H9 (cell line): ENCODE measurements at places on chromosomes 1 and 21.
A peak's percentile ranks its signal among the peaks of the same experiment; 100 is the strongest.

GRCh38 chr1:26478988-26479387 is 6.7 kb downstream of the HMGN2 start:
- H3K4me3 ChIP-seq = no peak overlapping the region
- no peak for DNase-seq
- no peaks in the 10 kb centered on the region for H3K27me3 ChIP-seq
- H3K4me1 ChIP-seq = no peaks in the 10 kb centered on the region
- H3K36me3 ChIP-seq = peaks cover 32% of the 10 kb centered on the region; the same call in 2 of the 3 replicates

DNA sequence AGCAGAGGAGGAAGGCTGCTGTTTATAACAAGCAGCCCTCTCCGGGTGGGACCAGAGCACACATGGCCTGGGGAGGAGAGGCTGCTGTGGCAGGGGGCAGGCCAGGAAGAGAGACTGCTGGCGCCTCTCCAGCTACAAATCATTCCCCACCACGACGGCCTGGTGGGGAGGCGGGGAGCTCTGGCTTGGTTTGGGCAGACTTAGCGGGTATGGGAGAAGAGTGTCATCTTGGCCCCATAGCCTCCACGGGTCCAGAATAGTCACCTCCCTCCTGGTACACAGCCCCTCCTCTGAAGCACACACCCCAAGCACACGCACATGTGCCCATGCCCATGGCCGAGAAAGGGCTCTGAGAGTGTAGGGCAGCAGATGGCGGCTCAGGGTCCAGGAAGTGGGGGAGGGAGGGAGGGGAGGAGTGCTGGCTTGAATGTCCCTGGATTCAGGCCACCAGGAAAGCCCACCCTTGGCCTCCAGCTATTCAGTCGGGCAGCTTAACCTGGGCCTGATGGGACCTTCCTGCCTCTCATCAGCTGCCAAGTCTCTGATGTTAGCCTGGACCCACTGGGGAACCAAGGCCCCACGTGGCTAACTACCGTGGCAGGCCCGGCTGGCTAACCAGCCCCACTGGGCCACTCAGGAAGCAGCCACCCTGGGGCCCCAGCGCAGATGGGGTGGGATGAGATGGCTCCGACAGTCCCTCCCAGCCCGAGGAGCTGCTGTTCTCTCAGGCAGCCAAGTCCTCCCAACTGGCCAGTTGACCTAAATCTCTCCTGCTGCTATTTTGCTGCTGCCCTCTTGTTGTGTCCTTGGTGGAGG is 10.9 kb downstream of the LRP8 start:
- H3K27me3 ChIP-seq = no peaks in the 10 kb centered on the region
- H3K4me1 ChIP-seq = no peaks in the 10 kb centered on the region
- no peak for DNase-seq

DNA sequence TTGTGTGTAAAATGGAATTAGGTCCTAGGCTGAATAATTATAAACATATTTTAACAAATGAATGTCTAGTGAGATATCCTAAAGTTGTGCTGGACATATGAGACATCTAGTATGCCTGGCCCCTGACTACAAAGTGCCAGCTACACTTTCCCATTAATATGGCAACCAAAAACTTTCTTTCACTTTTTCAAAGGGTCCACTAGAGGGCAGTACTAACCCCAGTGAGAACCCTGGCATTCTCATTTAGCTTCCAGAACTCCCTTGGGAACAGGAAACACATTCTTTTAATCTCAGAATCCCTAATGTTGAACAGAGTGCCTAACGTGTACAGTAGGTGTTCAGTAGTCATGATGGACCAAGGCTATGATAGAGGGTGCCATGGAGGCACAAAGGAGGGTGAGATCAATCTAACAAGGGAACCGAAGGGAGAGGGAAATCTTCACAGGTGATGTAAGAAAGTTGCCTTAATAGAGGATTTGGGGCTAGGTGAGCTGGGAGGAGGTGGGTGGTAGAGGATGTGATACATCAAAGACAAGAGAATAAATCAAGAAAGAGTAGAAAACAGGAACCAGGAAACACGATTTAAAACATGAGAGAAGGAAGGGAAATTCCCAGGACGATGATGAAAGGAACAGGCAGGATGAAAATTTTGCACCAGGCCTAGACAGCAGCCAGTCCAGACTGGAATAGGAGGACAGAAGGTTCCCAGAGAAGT is 41.6 kb downstream of the NSL1 start:
- peak; percentile 40 for DNase-seq
- H3K27ac ChIP-seq = peak overlapping the region; percentile 13
- peaks cover 4% of the 10 kb centered on the region; the same call in 1 of the 2 replicates for H3K4me1 ChIP-seq
- peaks cover 6% of the 10 kb centered on the region for H3K36me3 ChIP-seq
- H3K4me3 ChIP-seq = no peak overlapping the region

DNA sequence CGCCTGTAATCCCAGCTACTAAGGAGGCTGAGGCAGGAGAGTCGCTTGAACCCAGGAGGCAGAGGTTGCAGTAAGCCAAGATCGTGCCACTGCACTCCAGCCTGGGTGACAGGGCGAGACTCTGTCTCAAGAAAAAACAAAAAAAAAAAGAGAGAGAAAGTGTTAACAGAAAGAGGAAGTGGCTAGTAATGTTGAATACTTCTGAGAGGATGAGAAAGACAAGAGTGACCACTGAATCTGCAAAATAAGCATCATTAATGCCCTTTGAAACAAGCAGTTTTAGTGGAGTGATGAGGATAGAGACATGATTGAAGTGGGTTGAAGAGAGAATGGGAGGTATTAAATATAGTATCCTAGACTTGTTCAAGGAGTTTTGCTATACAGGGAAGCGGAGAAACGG is 11.7 kb downstream of the MPZ start:
- no peaks in the 10 kb centered on the region for H3K36me3 ChIP-seq
- no peaks in the 10 kb centered on the region for H3K27me3 ChIP-seq
- DNase-seq = no peak
- no peak overlapping the region for H3K27ac ChIP-seq
- peaks cover 1% of the 10 kb centered on the region; the same call in 1 of the 2 replicates for H3K4me1 ChIP-seq
- no peak overlapping the region for H3K4me3 ChIP-seq

DNA sequence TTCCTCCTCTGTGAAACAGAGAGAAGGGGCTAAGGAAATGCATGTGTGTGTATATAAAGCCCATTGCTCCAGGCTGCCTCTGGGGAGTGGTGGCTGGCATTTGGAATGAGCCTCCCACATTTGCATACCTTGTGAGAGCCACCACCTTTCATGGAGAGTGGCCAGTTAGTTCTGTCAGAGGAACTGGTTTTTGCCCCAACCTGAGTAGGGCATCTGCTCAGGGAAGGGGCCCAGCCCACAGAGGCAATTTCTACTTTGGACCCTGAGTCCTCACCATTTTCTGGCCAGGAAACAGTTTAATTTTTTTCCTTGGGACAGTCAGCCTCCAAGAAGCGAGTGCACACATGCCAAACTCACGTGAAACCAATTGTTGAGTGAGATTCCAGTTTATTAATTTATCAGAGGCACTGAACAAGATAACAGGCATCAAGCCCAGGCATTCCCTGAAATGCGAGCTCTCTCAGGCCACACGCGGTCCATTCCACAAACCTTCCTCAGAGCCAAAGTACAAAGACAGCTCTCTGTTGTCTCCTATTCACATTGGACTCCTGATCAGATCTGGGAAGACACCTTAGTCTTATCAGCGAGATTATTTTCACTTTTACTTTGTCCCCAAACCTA is 1.0 kb upstream of the SLC6A9 start:
- peaks cover 9% of the 10 kb centered on the region; the same call in 1 of the 2 replicates for H3K4me1 ChIP-seq
- DNase-seq = peak; percentile 42
- no peaks in the 10 kb centered on the region for H3K27me3 ChIP-seq
- H3K27ac ChIP-seq = no peak overlapping the region

- H3K4me3 ChIP-seq = no peak overlapping the region
- H3K27ac ChIP-seq = no peak overlapping the region
- no peaks in the 10 kb centered on the region for H3K27me3 ChIP-seq
- no peaks in the 10 kb centered on the region for H3K36me3 ChIP-seq
- no peak for DNase-seq
These were observed 14.5 kb downstream of the HHAT start for GRCh38 chr1:210342986-210343780.

- H3K4me1 ChIP-seq = peaks cover 5% of the 10 kb centered on the region; the same call in 1 of the 2 replicates
- no peak overlapping the region for H3K4me3 ChIP-seq
- no peaks in the 10 kb centered on the region for H3K27me3 ChIP-seq
- no peaks in the 10 kb centered on the region for H3K36me3 ChIP-seq
- no peak overlapping the region for H3K27ac ChIP-seq
- DNase-seq = no peak
These were observed 54.5 kb downstream of the CD34 start for GRCh38 chr1:207856276-207857023.

DNA sequence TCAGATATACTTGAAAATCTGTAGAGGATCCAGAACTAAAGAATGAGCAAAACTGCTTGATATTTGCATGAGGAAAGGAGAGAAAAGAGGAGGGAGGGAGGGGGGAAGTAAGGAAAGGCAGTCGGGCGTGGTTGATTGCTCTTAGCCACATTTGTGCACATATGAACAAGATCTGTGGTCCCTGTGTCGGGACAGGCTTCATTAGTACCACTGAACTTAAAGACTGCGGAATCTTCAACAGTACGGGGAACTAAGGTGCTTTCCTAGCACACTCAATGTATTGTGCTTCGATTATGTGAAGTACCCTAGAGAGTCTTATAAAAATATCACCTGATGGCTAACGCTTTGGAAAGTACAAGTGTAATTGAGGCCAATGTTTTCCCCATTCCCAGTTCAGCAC is 59.9 kb downstream of the ZBTB18 start:
- no peaks in the 10 kb centered on the region for H3K36me3 ChIP-seq
- H3K27me3 ChIP-seq = no peaks in the 10 kb centered on the region
- H3K4me3 ChIP-seq = no peak overlapping the region
- DNase-seq = no peak
- no peak overlapping the region for H3K27ac ChIP-seq

DNA sequence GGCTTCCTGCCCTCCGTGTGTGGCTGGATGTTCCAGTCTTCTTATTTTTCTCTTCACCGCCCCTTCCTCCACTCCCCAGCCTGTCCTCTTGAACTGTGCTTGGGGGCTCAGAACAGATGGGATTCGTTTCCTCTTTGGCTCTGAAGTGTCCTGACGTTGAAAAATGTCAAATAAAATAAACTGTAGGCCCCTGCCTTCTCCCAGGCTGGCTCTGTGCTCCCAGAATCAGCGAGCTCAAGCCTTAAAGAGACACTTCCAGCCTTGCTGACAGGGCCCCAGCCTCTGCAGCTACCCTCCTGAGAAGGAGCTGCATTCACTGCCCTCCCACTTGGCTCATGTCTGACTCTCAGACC is 104.2 kb upstream of the IPO9 start:
- H3K36me3 ChIP-seq = no peaks in the 10 kb centered on the region; the same call in 2 of the 3 replicates
- H3K27ac ChIP-seq = no peak overlapping the region
- H3K4me3 ChIP-seq = no peak overlapping the region
- no peaks in the 10 kb centered on the region for H3K4me1 ChIP-seq
- DNase-seq = no peak

DNA sequence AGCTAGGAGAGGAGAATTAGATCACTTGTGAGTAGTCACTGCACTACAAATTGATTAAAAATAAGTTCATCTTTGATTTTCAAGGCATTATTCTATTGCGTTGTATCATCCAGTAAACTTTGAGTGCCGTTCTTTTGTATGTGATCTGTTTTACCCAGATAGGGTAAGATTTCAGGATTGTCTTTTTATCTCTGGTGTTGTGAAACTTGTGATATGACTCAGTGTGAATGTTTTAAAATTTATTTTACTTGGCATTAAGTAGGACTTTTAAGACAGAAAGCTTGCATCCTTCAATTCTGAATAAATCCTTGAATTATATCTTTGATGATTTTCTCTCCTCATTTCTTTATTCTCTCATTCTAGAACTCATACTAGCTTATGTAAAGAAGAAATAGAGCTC is 93.3 kb upstream of the ADAMTS5 start:
- H3K27me3 ChIP-seq = no peaks in the 10 kb centered on the region; the same call in 1 of the 2 replicates
- DNase-seq = no peak
- H3K4me1 ChIP-seq = no peaks in the 10 kb centered on the region
- H3K36me3 ChIP-seq = peaks cover 3% of the 10 kb centered on the region; the same call in 2 of the 3 replicates
- no peak overlapping the region for H3K27ac ChIP-seq

DNA sequence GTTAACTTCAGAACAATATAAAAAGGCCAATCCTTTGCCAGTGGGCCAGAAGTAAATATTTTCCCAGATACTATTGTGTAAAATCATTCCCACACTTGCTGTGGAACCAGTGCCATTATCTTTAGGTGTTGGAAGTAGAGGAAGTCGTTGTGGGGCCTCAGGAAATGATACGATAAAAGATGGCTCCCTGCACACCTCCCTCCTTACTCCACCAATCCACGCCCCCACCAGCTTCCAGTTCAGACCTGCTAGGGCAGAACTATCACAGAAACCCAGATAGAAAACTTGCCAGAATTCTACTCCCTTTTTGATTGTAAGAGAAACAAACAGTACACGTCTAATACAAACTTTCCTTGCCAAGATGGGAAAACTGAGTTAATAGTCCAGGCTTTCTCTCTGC is 173.0 kb upstream of the FMN2 start:
- no peaks in the 10 kb centered on the region for H3K36me3 ChIP-seq
- H3K4me3 ChIP-seq = no peak overlapping the region
- H3K27me3 ChIP-seq = no peaks in the 10 kb centered on the region
- peaks cover 2% of the 10 kb centered on the region; the same call in 1 of the 2 replicates for H3K4me1 ChIP-seq
- no peak for DNase-seq
- H3K27ac ChIP-seq = no peak overlapping the region

GRCh38 chr1:69568421-69569174 is 876 bp downstream of the LRRC7 start:
- peak; percentile 29 for DNase-seq
- H3K27me3 ChIP-seq = peaks cover 22% of the 10 kb centered on the region
- H3K27ac ChIP-seq = no peak overlapping the region
- H3K4me3 ChIP-seq = peak overlapping the region; percentile 75
- H3K36me3 ChIP-seq = no peaks in the 10 kb centered on the region; the same call in 2 of the 3 replicates

GRCh38 chr1:145784409-145784808 is 39.5 kb downstream of the RNF115 start:
- no peak overlapping the region for H3K4me3 ChIP-seq
- H3K27me3 ChIP-seq = no peaks in the 10 kb centered on the region
- no peak overlapping the region for H3K27ac ChIP-seq
- H3K4me1 ChIP-seq = no peaks in the 10 kb centered on the region
